NCI-H2171 (cell line): ENCODE measurements at places on chromosomes 2 and 18.

DNA sequence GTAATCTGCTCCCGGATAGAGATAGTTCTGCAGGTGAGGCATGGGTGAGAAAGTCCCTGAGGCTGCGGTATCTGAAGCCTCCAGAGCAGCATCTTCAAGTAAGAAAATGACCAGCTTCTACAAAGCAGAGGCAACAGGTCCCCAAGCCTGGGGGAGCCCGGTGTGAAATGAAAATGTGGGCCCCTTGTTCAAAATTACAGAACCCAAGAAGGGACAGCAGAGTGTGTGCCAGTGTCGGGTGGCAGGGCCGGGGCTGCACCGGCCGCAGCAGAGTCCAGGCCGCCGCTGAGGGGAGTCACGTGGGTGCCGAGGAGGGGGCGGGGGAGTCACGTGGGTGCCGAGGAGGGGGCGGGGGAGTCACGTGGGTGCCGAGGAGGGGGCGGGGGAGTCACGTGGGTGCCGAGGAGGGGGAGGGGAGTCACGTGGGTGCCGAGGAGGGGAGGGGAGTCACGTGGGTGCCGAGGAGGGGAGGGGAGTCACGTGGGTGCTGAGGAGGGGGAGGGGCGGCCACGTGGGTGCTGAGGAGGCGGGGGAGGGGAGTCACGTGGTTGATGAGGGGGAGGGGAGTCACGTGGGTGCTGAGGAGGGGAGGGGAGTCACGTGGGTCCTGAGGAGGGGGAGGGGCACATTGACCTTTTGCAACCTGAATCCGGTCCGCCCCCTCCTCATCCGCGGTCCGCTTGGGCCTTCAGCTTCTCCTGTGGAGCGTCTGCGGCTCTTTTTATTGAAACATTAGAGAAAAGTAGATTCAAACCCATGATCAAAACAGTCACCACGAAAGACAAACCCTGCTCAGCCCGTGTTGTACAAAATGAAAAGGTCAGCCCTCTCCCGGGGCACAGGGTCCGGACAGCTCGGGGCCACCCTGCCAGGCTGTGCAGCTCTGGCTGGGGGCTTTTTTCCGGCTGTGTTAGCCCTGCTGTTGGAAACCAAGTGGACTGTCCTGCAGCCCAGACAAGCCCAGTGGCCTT, 10.4 kb downstream of the COLEC11 start:
- DNase-seq = peak; percentile 100

GRCh38 chr2:1976112-1976511, 231.8 kb upstream of the PXDN start:
- peak; percentile 69 for DNase-seq

DNA sequence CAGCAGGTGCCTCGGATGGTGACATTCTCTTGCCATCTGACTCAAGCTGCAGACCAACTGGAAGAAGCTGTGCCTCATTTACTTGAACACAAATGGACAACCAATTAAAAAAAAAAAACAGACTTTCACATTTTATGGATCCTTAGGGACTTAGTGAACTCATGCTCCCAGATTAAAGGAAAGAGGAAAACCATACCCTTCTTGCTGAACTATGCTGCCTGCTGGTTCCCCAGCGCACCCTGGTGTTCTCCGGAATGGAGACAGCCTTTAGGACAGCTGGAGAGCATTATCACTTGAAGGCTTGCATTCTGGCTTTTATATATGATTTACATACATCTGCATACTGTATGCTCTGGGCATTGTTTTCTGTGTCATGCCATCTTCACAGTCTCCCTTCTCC, 370.7 kb downstream of the SLC4A3 start:
- DNase-seq = peak; percentile 39

- no peak for DNase-seq
Observed at GRCh38 chr2:81234711-81235110, 930.2 kb upstream of the LRRTM1 start.

- DNase-seq = no peak
Observed at GRCh38 chr2:26556309-26557243, 78.7 kb upstream of the OTOF start.

- DNase-seq = no peak
Observed at GRCh38 chr2:10678225-10678624, 11.6 kb downstream of the NOL10 start.
